ENCODE measurements at places on chromosomes 13 and 19.
A peak's percentile ranks its signal among the peaks of the same experiment; 100 is the strongest.

DNA sequence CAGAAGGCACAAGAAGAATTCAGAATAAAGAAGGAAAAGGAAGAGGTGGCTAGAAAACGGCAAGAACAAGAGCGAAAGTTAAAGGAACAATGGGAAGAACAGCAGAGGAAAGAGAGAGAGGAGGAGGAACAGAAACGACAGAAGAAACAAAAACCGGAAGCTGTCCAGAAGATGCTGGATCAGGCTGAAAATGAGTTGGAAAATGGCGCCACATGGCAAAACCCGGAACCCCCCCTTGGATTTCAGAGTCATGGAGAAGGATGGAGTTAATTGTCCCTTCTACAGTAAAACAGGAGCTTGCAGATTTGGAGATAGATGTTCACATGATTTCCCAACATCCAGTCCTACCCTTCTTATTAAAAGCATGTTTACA is 6.7 kb downstream of the CD209 start:
- DNase-seq, result no peak

DNA sequence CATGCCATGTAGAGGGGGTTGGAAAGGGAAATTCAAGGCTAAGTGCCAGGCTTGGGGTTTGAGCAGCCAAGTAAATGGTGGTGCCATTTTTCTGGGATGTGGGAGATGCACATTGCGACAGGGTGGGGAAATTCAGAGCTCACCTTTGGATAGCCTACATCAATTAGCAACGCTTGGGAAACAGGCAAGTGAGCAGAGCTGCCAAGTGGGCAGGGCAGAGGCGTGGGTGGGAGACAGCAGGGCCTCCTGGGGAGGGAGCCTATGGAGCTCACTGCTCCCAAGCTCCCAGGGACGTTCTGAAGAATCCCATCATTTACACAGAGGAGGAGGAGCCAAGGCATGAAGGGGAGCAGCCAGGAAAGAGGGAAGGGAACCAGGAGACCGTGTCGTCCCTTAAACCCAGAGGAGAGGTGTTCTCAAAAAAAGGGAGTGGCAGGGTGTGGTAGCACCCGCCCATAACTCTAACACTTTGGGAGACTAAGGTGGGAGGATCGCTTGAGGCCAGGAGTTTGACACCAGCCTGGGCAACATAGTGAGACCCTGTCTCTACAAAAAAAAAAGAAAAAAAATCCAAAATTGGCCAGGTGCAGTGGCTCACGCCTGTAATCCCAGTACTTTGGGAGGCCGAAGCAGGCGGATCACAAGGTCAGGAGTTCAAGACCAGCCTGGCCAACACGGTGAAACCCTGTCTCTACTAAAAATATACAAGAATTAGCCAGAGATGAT is 11.5 kb upstream of the CCNE1 start:
- DNase-seq, result no peak

DNA sequence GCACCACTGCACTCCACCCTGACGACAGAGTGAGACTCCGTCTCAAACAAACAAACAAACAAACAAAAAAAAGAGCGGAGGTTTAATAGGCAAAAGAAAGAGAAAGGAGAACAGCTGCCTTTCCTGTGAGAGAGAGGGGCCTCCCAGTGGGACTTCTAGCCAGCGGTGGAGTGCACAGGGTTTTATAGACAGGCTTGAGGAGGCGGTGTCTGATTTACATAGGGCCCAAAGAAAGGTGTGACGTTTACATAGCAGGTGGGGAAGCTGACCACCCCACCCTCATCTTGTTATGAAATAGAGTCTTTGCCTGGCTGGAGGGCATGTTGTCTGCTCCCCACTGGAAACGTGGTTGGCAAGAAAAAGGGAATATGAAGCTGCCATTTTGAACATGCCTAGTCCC is 106.0 kb upstream of the CSNK1A1L start:
- DNase-seq, result no peak

- DNase-seq, result peak; percentile 26
Observed at GRCh38 chr13:47420568-47420967, 523.7 kb upstream of the HTR2A start.

DNA sequence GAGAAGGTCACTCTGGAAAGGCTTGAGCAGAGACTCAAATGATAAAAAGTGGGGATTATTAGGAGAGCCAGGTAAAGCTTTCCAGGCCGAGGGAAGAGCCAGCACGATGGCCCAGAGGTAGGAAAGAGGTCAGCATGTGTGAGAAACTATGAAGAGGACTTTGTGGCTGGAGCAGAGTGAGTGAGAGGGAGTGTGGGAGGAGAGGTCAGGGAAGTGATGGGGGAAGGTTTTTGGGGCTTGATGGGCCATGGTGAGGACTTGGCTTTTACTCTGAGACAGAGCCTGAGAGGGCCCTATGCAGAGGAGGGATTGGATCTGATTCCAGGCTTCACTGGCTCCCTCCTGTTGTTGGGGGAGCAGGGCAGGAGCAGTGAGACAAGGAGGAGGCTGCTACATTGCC is 5.3 kb downstream of the CATSPERG start:
- DNase-seq, result no peak

DNA sequence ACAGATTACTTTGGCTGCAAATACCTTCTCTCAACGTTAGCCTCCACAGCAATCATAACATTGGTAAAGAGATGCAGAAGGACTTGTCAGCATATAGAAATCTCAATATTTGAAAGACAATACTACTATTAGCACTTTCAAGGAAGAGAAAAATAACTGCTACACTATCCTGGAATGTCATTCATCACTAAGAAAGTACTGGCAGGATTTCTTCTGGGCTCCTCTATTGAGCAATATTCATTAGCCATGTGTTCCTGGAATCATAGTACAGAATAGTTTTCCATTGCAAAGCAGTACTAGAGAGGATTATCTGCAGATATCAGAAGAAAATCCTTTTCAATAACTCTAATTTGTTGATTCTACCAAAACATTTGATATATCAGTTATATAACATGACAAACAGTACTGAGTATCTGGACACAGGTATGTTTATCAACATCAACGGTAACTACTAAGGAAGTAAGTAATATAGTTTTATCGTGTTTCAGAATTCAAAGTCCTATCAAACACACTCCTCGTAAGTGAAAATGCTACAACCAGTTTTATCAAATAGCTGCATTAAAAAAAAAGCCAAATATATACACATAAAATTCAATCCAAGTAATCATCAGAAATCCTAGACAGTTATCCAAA is 27.3 kb downstream of the INTS6 start:
- peak; percentile 40 for DNase-seq

GRCh38 chr19:41403181-41403970 is 5.8 kb downstream of the BCKDHA start:
- DNase-seq, result no peak

DNA sequence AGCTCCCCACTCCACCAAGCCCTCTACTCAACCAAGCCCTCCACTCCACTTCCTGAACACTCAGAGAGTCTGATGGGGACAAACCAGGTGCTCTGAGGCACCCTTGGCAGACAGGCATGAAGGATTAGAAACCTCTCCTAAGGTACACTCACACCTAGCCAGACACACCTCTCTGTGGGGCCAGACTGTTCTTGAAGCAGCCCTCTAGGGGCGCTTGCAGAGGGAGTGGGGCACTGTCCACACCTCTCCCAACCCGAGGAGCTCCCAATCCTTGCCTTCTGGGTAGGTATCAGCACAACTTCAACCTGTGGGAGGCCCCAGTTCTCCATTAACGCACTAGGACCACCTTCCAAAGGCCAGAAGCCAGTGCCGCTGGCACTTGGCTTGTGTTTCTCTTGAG is 108.7 kb upstream of the VSTM2B start:
- DNase-seq, result no peak

- no peak for DNase-seq
Observed at GRCh38 chr19:18102916-18103542, 5.5 kb downstream of the MAST3 start.

- DNase-seq, result peak; percentile 93
Observed at GRCh38 chr13:102707467-102707866, 12.6 kb upstream of the METTL21C start.

DNA sequence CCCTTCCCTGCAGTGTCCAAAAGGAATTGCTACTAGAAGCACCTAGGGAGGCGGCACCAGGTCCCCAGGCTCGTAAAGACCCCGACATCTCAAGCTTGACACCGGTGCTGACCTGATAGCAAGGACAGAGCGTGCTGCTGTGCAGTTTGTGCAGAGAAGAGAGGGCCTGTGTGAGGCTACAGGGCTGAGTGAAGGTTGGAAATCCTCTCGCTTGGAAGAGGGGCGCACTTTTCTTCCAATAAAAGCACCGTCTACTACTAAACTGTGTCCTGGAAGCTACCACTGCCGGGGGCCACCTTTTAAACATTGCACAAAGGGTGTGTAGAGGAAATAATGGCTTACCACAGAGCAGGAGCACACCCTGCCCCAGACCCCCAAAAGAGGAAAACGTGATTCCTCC is 11.0 kb downstream of the TMEM272 start:
- no peak for DNase-seq

GRCh38 chr13:66681403-66681802 is 548.7 kb downstream of the PCDH9 start:
- no peak for DNase-seq

GRCh38 chr13:42615691-42616090 is 41.7 kb downstream of the TNFSF11 start:
- DNase-seq, result peak; percentile 24

DNA sequence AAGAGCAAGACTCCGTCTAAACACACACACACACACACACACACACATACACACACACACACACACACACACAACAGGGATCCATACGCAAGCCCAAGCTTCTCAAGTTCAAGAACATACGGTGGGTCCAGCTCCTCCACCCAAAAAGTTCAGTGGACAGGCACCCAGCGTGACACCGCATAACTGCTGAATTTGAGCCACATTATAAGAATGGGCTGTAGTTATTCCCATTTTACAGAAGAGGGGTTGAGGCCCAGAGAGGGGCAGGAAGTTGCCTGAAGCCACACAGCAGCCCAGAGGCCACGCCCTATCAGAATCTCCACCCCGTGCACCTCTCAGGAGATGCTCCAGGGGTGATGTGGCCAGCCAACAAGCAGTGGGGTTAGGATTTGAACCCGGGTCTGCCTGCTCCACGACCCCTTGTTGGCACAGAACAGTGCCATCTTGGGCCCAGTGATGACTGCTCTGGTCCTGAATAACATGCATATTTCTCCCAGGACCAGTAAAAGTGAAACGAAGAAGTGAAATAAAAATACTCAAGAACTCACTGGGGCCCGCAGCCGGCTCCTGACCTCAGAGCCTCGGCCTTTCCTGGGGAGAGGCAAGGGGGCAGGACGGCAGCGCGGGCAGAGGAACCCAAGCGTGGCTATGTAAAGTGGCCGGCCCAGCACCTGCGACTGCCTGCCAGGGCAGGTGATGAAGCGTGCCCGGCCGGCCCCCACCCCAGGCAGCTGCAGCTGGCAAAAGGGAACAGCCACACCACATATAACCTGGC is 61.9 kb downstream of the AP1M1 start:
- no peak for DNase-seq

- DNase-seq, result no peak
Observed at GRCh38 chr13:78750735-78751134, 91.8 kb upstream of the OBI1 start.

GRCh38 chr13:85186356-85187045 is 612.7 kb downstream of the SLITRK6 start:
- DNase-seq, result no peak

- no peak for DNase-seq
Observed at GRCh38 chr19:7860714-7861618, 13.2 kb downstream of the PRR36 start.

DNA sequence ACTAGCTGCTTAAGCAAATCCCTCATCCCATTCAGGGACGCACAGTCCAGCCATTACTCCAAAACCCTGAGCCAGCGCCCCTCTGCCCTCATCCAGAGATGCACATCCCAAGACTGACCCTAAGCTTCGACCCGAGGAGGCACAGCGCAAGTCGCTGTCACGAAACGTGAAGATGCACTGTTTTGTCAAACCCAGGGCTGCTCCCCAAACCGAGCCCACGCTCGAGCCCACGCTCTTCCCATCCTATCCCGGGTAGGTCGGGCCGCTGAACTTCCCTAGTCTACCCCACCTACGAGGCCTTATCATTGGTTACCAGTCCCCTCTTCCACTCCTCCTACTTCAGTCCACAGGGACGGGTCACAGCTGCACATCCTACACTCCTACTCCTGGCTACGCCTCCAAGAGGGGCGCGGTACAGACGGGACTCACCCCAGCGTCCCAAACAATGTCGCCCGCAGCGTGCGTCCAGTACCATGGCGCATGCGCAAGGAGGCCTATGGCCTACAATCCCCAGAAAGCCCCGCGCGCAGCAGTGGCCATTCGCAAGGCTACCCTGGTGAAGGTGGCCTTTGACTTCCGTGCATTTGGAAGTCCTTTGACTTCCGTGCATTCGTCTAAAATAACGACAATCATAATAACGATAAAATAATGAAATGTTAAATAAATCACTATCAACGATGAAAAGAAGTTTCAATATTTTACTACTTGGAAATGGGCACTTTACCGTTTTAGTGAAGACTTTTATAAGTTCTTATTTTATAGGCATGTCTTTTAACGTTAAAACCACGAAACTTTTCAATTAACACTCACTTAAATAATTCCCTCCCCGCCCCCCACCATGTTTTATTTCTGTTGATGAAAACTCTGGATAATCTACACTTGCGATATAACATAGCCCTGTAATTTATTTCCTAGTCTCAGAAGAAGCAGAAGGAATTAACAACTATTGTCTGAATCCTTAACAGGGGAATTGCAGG is at the start of gene ZNF285:
TSS of gene ZNF285 (minus strand) at position 470 of the 977 bp plus-strand sequence. CDS start 4,395 bp downstream, outside the sequence.
- peak; percentile 98 for DNase-seq

DNA sequence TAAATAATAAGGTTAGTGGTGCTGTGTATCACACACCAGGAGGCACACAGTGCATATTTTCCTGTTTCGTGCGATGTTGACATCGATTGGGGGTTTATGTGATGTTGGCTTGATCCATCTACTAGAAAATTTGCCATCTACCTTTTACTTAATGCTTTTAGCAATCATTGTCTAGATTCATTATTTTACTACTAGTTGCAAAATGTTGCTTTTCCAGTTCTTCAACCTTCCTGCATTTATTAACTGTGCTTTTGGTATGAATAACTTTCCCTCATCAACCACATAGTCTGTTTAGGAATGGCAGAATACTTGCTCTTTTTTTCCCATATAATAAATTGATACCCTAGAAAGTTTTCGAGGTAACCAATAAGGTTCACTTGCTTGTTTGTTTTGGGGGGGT is 17.5 kb downstream of the C13orf42 start:
- DNase-seq, result no peak

GRCh38 chr19:18504886-18505610 is 16.8 kb downstream of the ELL start:
- no peak for DNase-seq

DNA sequence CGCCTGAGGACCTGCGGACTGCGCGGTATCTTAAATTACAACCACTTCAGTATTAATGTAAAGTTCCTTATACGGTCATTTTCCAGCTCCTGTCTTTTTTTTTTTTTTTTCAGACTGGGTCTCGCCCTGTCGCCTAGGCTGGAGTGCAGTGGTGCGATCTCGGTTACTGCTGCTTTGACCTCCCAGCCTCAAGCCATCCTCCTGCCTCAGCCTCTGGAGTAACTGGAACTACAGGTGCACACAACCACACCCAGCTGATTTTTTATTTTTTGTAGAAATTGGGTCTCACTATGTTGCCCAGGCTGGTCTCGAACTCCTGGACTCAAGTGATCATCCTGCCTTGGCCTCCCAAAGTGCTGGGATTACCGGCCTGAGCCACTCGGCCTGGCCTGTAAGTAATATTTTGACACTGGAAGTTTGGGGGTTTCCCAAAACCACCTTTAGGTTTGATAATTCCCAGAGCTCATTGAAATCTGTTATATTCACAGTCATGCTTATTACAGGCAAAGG is 406 bp upstream of the EID2B start:
- DNase-seq, result no peak
